ENCODE measurements at places on chromosomes 7 and 10.

- DNase-seq: no peak
Observed at GRCh38 chr7:79968077-79968648, 166.5 kb upstream of the GNAI1 start.

DNA sequence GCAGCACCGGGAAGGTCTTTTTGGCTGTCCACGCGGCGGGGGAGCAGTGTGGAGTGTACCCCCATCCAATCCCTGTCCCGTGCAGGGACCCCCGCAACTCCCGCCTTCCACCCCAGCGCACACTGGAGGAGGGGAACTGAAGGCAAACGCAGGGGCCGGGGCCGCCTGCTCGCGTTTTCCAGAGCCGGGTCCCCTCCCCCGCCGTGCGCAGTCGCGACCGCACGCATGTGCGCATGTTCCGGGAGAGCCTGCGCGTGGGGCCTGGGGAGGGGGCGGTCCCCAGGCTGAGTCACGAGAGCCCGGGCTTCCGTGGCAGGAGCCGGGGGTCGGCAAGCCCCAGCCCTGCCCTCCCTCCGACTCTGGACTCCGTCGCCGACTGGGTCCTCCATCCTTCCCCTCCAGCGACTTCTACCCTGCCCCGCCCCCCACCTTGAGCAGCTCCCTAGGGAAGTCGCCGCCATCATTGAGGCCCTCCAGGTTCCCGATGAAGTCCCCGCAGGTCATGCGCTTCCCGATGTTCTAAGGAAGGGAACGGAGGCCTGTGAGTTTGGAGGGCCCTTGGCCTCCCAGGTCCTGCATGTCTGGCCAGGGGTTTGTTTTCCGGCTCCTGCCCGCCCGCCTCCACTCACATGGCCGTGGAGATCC lies 8.0 kb downstream of the PSD start:
- DNase-seq: peak; percentile 70

DNA sequence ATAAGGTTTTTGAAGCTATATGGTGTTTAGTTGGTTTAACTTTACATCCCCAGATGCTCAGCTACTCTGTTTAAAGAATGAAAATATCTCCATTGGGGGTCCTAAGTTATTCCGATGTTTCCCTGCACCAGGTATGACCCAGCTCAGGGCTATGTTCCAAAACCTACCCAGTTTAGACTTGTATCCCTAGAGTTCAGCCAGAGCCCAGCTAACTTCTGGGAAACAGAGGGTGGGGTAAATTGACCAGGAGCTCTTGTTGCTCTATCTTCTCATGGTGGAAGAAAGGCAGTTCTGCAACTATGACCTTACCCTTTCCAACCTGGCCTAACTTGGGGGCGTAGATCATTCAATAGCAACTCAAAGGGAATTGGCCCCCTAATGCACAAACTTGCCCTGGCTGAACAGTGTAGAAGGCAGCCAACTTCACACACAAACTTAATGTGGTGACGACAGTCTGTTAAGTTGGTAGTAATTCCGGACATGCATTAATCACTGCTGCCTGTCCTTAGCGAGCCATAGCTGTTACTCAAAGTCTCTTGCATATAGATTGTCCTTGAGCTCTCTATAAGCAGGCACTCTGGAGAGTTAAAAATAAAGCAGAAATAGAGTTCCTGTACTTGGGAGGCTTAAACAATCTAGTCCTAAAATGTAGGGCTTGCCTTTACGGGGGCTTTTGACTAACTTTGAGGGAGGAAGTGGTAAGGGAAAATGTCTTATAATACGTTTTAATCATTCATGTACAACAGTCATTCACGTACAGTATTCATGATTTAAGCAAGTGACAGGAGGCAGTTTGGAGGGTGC lies 5.3 kb upstream of the ZNRF2 start:
- no peak for DNase-seq

DNA sequence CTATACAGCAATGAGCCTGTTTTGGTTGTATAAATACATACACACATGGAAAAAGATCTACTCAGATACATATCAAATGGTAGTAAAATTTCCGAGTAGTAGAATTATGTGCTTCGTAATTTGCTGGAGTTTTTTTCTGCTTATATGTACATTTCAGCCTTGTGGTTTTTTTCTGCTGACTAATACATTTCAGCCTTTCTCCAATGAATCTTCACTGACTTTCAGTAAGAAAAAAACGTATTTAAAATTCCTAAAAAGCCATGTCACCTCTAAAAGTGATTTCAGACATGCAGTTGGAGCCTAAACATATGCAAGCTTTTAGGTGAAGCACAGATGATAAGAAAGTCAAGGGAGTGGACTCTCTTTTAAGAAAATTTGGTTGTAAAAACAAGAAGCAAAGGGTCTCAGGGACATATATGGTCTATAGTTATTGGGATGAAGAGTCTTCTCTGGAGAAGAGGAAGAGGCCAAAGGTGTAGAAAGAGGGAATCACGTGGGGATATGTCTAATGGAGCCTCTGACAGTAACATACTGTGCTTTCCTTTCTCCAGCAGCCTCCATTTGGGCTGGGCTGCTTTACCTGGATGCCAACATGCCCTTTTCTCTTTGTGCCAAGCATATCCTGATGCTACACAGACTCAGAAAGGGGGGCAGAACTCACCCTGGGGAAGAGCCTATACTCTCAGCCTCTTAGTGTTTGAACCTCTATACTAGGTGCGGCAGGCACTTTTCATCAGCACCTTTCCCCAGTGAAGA lies 2.4 kb downstream of the AMPH start:
- no peak for DNase-seq

DNA sequence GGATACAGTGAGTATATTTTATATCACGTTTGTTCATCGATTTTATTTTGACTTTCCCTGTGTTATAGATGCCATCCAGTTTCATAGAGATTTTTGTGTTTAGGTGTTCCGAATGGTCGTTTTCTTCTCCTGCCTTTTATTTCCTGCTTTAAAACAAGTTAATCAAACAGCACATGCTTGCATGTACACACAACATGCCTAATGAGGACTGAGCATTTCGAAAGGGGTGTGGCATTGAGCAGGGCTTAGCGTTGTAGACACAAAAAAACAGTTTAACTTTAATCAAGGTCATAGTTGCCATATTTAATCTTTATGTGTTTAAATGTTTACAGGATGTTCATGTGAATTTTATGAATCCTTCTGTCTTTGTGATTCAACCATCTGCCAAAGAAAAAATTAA lies 430.5 kb upstream of the GALNT17 start:
- DNase-seq: no peak

DNA sequence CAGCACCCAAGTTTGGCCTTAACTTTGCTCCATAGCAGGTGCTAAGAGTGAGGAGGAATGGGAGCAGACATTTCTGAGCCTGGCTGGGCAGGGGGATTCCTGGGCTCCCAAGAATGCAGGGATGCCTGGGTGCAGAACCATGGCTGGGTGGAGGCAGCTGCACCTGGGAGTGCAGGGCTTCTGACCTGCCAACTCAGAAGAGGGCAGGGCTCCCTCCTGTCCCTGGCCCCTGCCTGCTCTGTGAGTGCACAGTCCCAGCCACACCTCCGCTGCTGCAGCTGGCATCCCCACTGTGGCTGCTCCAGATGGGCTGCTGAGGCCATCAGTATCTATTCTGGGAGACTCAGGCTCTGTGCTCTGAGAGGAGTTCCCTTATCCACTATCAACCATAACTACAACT lies 747.4 kb upstream of the VSTM2A start:
- DNase-seq: no peak

- no peak for DNase-seq
Observed at GRCh38 chr7:101693498-101694091, 64.5 kb upstream of the MYL10 start.

GRCh38 chr10:133126431-133127290 lies 33.4 kb upstream of the KNDC1 start:
- no peak for DNase-seq

DNA sequence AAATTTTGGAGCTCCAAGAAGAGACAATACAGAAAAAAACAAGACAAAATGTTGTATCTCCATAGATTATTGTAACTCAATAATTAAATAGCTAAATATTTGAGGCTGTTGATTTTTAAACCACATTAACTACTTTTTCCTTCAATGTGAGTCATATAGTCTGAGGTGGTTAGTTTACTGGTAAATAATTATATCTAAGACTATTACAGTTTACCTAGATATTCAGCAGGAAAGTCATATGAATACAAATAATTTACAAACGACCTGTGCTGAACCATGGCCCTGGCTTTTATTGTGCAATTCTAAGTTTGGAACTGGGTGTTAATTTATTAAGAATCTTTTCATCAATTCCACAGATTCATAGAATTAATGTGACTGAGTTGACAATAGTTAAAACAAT lies 22.2 kb downstream of the CREB5 start:
- DNase-seq: no peak

DNA sequence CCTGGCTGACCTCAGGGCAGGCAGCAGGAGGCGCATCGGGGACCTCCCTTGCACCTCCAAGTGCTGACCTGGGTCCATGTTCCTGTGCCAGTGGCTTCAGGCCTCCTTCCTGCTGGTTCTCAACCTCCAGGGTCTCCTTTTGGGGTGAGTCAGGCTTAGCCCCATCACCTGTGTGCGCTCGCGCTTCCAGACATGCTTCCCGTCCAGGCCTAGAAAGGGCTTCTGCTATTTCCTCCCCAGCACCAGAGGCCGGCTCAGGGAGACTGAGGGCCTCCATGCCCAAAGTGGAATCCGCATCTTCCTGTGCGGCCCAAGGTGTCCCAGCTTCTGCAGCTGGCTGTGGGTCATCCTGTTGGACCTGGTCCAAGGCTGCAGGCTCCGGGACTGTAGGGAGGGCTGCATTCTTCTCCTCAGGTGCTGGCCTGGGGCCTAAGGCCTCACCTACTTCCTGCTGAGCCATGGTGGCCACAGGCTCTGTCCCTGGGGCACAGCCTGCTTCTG lies 5.9 kb downstream of the NACAD start:
- no peak for DNase-seq

- DNase-seq: no peak
Observed at GRCh38 chr10:49271346-49271745, 27.6 kb upstream of the C10orf71 start.

DNA sequence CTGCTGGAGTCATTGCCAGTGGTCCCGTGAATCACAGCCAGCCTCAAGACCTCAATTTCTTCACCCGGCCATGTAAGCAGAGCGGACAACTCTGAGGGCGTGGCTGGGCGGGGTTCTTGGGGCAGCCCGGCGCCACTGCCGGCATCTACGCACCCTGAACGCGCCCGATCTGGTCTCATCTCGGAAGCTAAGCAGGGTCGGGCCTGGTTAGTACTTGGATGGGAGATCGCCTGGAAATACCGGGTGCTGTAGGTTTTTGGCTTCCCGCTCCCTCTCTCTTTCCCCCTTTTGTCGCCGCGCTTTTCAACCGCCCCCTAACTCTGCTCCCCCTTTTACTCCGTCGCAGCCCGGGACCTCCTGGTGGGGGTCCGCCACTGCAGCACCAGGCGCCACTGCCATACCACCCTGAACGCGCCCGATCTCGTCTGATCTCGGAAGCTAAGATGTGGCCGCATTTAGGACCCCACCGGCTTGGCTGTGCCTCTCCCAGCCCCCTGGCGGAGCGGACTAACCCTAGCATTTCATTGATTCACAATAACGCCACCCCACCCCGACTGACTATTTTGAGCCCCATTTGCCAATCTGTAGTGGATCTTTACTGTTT lies 25.3 kb downstream of the GARIN1A start:
- peak; percentile 97 for DNase-seq

- DNase-seq: no peak
Observed at GRCh38 chr7:25575634-25576033, 347.3 kb upstream of the NPVF start.

DNA sequence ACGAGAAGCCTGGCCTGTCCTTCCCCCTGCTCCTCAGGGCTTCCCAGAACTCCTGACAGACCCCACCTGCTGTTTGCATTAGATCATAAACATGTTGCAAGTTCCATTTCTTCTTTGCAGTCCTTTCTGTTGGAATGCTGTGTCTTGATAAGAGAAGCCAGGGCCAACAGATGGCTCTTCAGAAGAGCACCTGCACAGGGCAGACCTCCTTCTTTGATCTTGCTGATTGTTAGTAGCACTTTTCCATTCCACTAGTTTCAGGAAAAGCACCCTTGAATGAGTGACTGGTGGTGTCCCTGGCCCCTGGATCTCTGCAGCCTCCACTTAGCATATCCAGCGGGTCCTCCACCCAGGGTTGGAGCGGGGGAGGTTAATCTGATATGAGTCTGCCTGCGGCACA lies 243.2 kb downstream of the GFRA1 start:
- no peak for DNase-seq

DNA sequence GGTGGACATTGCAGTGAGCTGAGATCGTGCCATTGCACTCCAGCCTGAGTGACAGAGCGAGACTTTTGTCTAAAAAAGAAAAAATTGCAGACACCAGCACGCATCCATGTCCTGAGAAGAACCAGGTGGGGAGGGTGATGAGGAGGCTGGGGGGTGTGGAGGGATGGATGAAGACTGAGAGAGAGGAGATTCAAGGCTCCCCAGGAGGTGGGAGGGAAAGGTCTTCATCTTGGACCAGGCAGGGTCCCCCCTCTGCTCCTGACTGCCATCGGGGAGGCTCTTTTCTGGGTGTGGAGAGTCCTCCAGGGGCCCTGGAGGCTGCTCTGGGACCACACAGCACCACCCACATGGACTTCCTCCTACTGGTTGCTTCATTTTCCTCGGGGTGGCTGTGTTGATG lies 1.5 kb downstream of the SCART1 start:
- DNase-seq: no peak

- DNase-seq: no peak
Observed at GRCh38 chr10:28849821-28850220, 172.5 kb downstream of the BAMBI start.

DNA sequence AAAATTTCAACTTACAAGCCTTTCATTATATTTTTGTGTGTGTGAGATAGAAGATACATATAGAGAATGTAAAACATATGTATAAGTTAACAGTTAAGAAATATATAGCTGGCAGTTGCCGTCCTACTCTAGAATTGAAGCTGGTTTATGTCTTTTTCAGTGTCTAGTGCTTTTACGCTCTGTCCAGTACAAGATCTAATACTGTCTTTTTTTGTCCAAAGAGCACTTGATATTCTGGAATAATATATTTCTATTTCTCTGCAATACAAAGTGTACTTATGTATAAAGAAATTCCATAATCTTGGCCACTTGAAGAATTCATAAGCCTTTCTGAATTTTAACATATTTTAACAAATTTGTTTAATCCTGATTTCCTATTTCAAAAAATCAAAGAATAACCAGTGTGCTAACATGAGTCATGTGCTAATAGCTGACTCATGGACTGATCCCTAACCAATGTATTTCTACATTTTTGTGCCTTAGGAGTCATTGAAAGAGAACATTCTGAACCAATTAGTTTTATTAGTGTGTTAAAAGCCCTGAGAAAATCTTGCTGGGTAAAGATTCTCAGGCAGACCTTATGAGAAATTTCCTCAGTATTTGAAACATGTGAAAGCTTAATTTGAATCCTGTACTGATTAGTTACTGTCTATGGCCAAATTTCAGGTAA lies 73.2 kb upstream of the CCAR1 start:
- DNase-seq: no peak

GRCh38 chr7:32958046-32959025 lies 1.1 kb downstream of the FKBP9 start:
- DNase-seq: peak; percentile 47

DNA sequence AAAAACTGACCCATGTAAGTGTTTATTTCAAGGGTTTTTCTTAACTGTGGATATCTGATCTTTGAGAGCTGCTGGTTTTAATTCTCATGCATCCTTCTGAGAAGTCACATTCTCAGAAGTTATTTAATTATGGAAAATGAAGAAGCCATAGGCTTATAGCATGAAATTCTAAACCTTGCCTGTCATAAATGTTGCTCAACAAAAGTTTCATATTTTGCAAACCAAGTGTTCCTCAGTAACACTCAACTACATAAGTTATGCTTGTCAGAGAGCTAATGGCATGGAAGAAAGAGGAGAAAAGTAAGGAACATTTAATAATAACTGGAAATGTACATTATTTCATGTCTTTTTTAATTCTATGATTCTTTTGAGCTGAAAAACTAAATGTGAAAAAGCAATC lies 78.6 kb upstream of the MPP7 start:
- DNase-seq: no peak

- DNase-seq: no peak
Observed at GRCh38 chr7:71630516-71630915, 498.6 kb downstream of the GALNT17 start.
